Transverse colon (tissue), 4 donors: ENCODE measurements at places on chromosomes 2 and 18. TPM values are rescaled to one million over a fixed set of nuclear protein-coding genes. Genes with fewer than 3 reads are reported as not detected.

CLEC4F gene
- total RNA-seq = 0.32 TPM

COL3A1 gene
- total RNA-seq = 103 TPM

UBR3 gene
- 74.9 TPM for total RNA-seq

UXS1 gene
- 49.8 TPM for total RNA-seq

RAB17 gene
- 104 TPM for total RNA-seq

TTLL4 gene
- total RNA-seq = 11.3 TPM

FHL2 gene
- total RNA-seq = 92.6 TPM

ANKRD30BL gene
- not detected for total RNA-seq

RNF125 gene
- 12.1 TPM for total RNA-seq

TMEM169 gene
- total RNA-seq = 6.4 TPM

CNDP1 gene
- total RNA-seq = not detected

ALPG gene
- total RNA-seq = not detected

SLC30A3 gene
- not detected for total RNA-seq

STRADB gene
- 85.6 TPM for total RNA-seq

KLF7 gene
- 6.2 TPM for total RNA-seq

ONECUT2 gene
- not detected for total RNA-seq

ACMSD gene
- not detected for total RNA-seq

DYNAP gene
- total RNA-seq = not detected

PIEZO2 gene
- 7.5 TPM for total RNA-seq
